Stimulated activated CD8-positive, alpha-beta memory T cell treated with anti-CD3 and anti-CD28 coated beads, Interleukin-2, amount 100 ng/mL, for 48 hours (primary cell): ENCODE measurements at places on chromosomes 2 and 18.

GRCh38 chr18:27995770-27996502 is 181.0 kb downstream of the CDH2 start:
- no peak for DNase-seq

GRCh38 chr2:43100883-43101662 is 125.3 kb downstream of the ZFP36L2 start:
- DNase-seq: no peak

- no peak for DNase-seq
Observed at GRCh38 chr2:152470861-152471854, 136.2 kb downstream of the FMNL2 start.

DNA sequence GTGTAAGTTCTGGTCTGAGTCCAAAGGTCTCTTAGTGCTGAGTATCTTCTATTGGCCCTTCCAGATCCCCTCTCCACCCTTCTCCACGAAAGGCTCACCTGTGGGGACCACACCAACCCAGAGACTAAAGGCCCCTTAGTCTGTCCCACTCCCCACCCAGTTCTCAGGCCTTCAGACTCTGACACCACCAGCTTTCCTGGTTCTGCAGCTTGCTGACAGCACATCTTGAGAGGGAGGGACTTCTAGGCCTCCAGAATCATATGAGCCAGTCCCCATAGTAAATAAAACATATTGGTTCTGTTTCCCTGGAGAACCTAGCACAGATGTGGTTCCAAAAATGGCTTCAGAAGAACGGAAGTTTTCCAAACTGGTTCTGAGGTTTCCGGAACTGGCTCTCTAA is 38.5 kb upstream of the KLF11 start:
- no peak for DNase-seq

GRCh38 chr2:42443718-42444399 is 49.9 kb downstream of the KCNG3 start:
- no peak for DNase-seq

DNA sequence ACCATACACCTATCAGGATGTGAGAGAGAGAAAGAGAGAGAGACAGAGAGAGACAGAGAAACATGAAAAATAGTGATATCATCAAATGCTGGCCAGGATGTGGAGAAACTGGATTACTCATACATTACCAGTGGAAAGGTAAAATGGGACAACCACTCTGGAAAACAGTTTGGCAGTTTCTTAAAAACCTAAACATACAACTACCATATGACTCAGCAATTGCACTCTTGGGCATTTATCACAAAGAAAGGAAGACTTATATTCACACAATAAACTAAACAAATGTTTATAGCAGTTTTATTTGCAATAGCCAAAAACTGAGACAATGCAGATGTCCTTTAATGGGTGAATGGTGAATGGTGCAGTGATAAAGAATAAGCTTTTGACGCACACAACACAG is 29.1 kb downstream of the SLC4A3 start:
- no peak for DNase-seq

DNA sequence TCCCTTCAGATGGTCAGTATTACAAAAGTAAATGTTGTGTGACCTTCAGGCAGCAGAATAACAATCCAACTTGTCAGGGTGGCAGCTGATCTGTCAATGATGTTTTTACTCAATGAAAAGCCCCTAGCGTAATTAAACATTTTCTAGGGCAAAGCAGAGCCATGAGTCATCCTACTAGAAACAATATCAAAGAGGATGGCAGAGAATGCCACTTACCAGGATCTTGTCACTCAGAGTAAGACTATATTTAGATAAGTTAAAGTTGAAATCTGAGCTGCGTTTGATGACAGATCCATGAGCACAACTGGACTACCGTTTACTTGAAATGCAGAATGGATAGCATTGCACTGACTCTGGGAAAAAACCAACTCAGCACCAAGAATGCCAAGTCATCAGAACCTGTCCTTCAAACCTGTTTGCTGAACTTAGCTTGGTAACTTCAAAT is 612.6 kb upstream of the ACVR2A start:
- DNase-seq: no peak

DNA sequence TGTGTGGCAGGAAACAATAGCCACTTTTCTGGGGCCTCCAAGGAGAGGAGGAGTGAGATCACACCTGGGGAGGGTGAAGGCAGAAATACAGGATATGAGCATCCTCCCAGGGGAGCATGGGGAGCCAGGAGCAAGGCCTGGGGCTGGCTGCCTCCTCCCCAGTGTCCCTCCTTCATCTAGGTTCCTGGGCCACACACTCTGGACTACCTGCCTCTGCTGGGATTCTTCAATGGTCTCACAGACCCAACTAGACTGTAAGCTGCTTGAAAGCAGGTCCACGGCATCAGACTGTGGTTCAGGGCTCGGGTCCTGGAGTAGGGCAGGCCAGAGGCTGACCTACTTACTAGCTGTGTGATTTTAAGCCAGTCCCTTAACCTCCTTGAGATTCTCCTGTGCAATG is 94.0 kb downstream of the MCFD2 start:
- no peak for DNase-seq

GRCh38 chr2:213067888-213068287 is 83.5 kb downstream of the IKZF2 start:
- no peak for DNase-seq

DNA sequence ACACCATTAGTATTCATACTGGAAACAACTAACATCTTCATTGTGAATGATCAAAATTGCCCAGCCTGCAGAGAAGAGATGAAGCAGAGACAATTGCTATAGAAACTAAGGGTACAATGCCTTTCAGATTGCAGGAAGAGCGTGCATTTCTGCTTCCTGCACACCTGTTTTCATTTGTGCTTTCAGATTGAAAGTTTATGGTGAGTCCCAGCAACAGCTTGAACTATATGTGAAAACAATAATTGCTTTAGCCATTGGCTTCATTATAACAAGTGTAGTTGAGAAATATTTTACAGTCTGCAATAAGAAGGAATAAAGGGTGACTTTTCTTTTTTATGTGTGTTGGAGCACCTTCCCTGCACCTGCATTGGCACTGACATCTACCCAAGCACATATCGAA is 136.3 kb downstream of the CD8B2 start:
- DNase-seq: no peak

DNA sequence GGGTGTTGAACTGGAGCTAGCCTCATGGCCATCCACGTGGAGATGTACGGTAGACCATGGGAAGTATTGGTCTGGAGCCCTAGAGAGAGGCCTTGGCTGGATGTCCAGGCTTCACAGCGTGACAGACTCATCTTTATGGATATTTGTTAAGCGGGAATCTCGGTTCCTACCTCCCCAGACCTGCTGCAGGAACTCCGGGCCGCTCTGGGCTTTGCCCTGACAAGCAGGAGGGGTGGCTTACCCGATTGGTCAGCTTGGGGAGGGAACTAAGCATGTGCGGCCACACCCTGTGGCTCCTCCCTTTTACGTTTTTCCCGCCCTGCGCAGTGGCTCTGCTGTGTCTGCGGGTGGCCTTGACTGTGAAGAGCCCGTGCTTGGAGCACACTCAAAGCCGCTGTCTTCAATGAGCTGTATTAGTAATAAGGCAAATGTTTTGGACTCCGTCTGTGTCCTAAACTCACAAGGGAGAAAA is 52.3 kb downstream of the PAPOLG start:
- DNase-seq: no peak

DNA sequence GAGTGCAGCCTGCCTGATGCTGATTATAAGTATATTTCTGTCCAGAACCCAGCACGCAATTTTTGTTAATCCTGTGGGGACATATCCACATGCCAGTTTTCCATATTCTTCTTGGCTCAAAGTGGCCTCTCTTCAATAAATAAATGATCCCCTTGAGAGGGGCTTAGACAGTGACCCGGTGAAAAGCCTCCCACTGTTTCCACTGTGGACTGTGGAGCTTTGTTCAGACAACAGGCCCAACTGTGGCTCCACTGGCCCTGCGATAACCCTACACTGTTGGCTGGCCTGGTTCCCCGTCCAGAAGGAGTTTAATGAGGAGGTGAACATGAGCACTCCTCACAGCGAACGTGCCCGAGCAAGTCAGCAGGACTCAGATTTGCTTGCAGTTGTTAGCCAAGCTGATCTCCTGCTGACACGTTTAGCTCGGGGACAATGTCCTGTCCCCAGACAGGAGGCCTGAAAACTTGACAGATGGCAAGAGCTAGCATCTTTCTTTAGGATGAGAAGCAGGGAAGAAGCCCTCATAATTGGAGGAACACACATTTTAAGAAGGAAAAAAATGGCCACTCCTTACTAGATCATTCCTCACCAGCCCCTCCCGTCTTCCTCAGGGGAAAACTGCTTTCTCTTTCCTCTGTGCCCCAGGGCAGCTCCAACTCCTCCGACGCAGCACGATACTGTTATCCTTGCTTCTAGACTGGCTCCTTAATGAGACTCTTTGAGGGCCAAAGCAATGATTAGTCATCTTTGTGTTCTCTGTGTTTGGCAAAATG is 20.0 kb upstream of the MTCL1 start:
- no peak for DNase-seq

DNA sequence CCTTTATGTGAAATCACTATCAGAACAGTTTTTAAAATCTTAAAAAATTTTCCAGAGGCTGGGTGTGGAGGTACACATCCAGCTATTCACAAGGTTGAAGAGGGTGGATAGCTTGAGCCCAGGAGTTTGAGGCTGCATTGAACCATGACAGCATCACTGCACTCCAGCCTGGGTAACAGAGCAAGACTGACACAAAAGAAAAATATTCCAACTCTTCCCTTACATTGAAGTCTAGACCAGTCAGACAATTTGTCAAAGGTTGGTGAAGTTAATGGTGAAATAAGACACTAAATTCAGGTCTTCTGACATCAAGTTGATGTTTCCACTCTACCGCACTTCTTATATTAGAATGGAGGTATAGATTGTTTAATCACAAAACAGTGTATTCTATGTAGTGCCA is 52.8 kb downstream of the HYCC2 start:
- DNase-seq: no peak

DNA sequence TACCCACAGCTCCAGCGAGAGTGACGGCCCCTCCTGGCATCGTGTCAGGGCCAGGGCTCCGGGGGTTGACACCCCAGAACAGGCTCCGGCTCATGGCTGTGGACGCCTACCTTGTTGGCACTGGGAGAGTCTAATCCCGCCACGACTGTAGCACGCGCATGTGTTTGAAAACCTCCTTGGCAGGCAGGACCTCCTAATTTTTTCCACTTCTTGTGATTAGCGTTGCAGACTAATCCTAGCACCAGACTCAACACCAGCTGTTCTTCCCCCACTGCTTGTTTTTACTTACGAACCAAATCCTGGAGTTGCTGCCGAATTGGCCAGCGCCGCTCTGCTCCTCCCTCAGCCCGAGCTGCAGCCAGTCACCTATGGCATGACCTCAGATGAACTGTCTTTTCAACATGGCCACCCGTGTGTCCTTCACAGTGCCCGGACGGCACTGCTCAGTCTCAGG is 110.7 kb downstream of the KLHL29 start:
- no peak for DNase-seq

GRCh38 chr2:112529757-112530156 is 12.5 kb upstream of the POLR1B start:
- no peak for DNase-seq

- no peak for DNase-seq
Observed at GRCh38 chr2:100589527-100589926, 26.7 kb downstream of the PDCL3 start.

- no peak for DNase-seq
Observed at GRCh38 chr2:162994718-162995117, 156.2 kb upstream of the KCNH7 start.

GRCh38 chr18:57273194-57273593 is 79.2 kb upstream of the ST8SIA3 start:
- DNase-seq: no peak

DNA sequence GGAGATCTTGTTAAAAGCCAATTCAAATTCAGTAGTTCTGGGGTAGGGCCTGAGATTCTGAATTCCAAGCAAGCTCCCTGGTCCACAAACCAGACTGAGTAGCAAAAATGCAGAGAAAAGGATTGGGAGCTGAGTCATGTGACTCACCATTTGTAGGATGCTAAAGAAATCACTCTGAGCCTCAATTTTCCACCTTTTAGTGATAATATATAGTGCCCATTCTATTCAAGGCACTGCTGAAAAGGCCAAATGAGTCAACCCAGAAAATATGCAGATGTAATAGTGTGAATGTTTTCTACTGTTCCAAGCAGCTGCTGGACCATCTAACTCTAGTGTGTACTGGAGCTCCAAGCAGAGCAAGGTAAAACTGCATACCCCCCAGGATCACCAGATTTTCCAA is 47.2 kb downstream of the SLC14A2 start:
- no peak for DNase-seq

DNA sequence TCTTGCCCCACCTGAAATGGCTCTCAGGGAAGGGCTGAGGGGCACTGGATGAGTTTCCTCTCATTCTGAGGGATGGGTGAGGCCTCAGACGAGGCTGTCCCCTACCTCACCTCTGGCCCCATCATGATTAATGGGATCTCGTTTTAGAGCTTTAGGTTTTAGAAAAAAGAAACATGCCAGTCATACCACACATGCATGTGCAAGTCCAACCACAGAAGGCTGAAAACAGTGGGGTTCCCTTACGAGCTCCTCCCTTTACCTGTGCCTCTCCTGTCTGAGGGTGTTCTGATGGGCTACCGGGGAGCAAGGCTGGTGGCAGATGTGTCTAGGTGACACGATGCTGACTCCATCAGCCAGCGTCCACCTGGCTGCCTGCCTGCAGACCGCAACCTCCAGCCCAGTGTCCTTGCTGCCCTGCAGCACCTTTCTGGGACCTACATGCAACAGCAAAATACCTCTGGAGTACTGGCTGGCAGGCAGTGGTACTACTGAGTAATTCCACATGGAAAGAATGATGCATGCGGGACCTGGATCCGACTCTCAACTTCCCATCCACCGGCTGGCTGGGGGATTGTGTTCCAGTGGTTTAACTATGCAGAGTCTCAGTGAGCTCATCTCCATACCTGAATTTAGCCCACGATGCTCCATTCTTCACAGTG is 9.1 kb upstream of the LYPD6B start:
- DNase-seq: no peak

DNA sequence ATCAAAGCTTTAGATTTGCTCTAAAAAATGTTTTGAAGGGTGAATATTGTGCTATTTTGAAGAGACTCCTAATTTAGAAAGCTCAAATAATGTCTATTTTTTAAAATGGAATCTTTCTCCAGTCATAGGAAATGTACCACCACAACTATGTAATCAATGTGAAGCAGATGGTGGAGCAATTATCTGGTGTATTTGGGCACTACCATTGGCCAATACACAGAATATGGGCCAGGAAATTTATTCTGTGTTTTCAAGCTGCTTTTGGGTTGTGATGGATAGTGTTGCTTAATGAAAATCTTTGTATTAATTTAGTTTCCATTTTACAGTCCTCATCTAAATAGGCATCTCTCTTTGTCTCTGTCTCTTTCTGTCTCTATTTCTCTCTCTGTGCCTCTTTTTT is 17.1 kb upstream of the VWC2L start:
- no peak for DNase-seq

- DNase-seq: no peak
Observed at GRCh38 chr2:171718720-171719119, 31.5 kb downstream of the DYNC1I2 start.

GRCh38 chr2:53033411-53033810 is 734.2 kb upstream of the CHAC2 start:
- DNase-seq: no peak

- DNase-seq: no peak
Observed at GRCh38 chr2:44267796-44268648, 7.3 kb upstream of the SLC3A1 start.

- no peak for DNase-seq
Observed at GRCh38 chr2:236311286-236311685, 47.1 kb upstream of the ASB18 start.
